ENCODE measurements at places on chromosomes 13 and 19.

- no peak for DNase-seq
These were observed 666.4 kb downstream of the OLFM4 start for GRCh38 chr13:53694814-53695532.

GRCh38 chr19:17915940-17916593, 16.7 kb upstream of the CCDC124 start:
- DNase-seq = no peak

GRCh38 chr19:7916955-7917266, 2.3 kb downstream of the TGFBR3L start:
- DNase-seq = no peak

GRCh38 chr19:32661318-32661717, 13.7 kb downstream of the ANKRD27 start:
- no peak for DNase-seq

DNA sequence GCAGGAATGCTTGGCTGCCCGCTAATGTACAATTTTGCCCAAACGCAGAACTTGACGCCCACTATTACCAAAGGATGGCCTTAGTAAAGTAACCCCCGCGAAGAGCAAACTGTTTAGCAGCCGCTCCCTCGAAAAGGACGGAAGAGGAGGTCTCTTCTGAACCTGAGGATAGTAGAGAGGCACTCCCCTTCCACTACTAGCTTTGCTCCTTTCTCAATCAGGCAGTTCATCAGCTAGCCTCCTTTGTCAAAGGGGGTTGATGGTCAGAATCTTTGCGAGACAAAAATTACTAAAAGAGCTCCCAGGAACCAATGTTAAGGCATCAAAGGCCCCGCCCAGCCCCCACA, 534 bp downstream of the CAB39L start:
- peak; percentile 41 for DNase-seq

GRCh38 chr13:114070098-114070799, 62.2 kb downstream of the RASA3 start:
- no peak for DNase-seq

DNA sequence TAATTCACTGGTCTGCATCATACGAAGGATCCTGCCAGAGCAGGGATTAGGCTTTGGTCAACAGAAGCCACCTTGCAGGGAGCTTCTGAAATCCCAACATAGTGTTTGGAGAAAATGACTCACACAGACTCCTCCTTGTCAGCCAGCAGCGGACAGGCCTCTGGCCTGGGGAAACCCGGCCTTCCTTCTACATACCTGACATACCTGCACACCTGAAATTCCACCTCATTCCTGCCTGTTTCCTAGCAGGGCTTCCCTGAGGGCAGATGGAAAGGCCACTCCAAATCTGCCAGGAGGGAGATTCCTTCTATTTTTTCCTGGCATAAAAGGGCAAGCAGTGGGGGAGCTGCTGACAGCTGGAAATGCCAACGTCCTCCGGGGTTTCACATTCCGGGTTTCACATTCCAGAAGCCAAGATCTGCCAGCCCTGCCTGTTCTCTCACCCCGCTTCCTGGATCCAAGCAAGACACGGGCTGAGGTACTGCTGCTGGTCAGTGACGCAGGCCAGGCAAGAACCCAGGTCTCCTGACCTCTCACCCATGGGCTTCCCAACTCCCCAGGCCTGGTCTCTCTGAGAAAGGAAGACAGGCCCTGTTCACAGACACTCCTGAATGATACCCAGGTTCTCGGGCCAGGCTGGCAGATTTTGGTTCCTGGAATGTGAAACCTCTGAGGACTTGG, 18.2 kb upstream of the IGFL1 start:
- DNase-seq = no peak

DNA sequence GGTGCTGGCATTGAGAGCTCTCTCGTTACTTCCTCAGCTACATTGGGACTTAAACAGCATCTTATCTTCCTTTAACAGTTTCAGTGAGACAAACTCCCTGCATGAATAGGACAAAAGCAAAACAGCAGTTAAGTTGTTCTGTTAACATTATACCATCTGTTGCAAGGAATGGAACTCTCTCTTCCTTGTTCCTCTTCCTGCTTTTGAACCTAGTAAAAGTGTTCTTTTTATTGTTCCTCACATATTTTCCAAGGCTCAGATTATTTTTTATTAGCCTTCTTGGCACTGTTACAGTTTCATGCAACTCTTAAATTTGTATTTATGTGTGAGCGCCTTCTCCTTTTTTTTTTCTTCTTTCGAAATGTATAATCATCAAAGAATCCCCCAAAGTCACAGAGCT, 202.6 kb upstream of the UFM1 start:
- DNase-seq = no peak

GRCh38 chr13:45807520-45808099, 43.9 kb downstream of the SIAH3 start:
- DNase-seq = peak; percentile 59

DNA sequence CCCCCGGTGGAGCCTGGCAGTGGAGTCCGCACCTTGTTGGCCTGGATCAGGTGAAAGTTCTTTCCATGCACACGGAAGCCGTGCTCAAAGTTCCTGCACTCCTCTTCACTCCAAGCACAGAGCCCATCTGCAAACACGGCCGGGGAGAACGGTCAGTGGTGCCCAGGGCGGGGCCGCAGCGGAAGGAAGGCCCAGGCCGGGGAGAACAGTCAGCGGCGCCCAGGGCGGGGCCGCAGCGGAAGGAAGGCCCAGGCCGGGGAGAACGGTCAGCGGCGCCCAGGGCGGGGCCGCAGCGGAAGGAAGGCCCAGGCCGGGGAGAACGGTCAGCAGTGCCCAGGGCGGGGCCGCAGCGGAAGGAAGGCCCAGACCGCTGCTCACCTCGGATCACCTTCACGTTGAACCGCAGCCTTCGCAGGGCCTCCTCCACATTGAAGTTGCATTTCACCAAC, 20.6 kb upstream of the PLPP2 start:
- no peak for DNase-seq

DNA sequence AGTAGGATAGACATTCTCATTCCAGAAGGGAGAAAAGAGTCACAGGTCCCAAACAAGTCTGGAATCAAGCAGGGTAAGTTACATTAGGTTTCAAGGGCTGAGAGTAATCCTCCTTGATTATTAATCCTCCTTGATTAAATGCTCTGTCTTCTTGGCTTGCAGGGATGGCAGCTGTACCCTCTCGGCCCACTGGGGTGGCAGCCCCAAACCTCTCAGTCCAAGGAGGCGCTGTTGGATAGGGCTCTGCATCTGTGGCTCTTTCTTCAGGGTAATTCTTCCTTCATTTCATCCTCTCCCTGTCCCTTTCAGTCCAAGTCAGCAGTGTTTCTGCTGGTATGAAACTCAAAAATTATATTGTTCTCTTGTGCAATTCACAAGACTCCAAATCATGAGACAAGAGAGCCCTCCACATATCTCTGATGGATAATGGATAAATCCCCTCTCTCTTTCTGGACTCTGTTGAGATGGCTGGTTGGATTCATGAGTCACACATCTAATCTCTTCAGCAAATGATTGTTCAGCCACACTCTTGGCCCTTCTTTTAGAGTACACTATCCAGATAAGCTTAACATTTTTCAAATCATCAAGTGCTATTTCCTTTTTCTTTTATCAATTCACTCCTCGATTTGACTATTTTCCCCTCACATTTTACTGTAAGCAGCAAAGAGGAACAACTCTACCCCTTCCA, 323.7 kb upstream of the HTR2A start:
- no peak for DNase-seq

DNA sequence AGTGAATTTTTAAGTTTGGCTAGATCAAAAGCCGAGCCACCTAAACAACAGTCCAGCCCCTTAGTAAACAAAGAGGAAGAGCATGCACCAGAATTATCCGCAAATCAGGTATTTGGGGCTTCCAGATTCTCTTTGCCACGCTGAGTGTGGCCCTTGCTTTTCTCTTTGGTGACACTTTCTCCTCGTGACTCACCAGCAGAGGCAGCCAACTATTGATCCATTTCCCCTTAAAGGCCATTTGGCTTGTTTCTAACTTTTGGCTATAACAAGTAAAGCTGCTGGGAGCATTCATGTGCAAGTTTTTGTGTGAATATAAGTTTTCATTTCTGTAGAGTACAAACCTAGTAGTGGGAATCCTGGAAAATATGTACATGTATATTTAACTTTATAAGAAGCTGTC, 17.6 kb upstream of the WDR88 start:
- DNase-seq = no peak

- no peak for DNase-seq
These were observed 7.4 kb upstream of the TBXA2R start for GRCh38 chr19:3613818-3614661.

- DNase-seq = peak; percentile 4
These were observed 957 bp downstream of the NUMBL start for GRCh38 chr19:40689339-40690049.

DNA sequence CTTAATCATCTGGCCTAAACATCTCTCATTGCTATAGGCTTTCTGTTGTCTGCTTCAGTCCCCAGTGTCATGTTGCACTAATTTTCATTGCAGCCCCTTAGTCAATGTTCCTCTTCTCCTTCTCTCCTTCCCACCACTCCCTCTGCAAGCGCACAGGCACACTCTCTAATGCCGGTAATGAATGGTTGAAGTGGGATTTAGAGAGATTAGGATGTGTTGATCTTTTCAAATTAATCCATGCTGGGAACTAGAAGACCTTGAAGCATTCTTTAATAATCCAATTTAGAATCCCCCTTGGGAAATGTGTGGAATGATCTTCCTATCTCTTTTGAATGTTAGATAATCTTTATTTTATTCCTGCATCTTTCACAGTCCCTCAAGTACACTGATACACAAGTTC, 33.2 kb upstream of the NDFIP2 start:
- no peak for DNase-seq

GRCh38 chr13:77207943-77208342, 119.0 kb downstream of the MYCBP2 start:
- DNase-seq = no peak

- no peak for DNase-seq
These were observed 35.1 kb downstream of the IL17D start for GRCh38 chr13:20738616-20739015.

DNA sequence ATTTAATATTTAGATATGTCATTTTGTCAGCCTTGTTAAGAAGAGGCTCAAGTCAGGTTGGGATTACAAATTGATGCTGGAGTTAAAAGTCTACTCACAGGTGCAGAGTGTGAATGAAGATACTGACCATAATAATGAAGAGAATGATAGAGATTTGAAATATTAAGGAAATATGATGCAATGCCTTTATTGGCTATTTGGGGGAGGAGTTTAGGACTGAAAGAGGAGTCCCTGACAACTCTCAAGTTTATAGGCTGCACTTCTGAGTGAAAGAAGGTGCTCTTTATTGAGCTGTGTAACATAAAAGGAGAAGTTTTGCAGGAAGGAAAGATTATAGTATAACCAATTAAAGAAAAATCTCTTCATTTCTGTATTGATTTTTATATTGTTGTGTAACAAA, 827.7 kb upstream of the PCDH9 start:
- DNase-seq = no peak

DNA sequence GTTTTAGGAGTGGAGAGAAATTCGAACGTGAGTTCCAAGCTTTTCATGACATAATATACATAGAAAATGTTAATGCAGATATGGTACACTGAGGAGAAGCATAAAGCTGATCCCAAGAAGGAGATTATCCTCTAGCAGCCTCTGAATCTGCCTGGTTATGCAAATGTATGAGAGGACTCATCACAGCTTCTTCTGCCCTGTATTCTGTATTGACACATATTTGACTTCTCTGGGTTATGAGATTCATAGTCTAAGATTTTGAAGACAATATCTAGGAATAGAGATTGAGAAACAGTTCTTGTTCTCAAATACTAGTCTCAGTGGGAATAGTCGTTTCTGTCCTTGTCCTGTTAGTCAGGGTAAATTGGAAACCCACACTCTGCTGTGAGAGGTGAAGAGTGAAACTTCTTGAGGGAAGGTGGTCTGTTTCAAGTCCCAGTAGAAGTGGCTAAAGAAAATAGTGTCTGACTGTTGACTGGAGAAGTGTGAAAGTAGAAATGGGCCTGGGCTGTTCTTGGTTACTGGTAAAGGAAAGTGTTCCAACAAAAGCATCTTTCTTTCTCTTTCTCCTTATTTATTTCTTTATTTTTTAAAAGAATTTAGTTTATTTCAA, 1356.6 kb downstream of the SLITRK5 start:
- DNase-seq = no peak

DNA sequence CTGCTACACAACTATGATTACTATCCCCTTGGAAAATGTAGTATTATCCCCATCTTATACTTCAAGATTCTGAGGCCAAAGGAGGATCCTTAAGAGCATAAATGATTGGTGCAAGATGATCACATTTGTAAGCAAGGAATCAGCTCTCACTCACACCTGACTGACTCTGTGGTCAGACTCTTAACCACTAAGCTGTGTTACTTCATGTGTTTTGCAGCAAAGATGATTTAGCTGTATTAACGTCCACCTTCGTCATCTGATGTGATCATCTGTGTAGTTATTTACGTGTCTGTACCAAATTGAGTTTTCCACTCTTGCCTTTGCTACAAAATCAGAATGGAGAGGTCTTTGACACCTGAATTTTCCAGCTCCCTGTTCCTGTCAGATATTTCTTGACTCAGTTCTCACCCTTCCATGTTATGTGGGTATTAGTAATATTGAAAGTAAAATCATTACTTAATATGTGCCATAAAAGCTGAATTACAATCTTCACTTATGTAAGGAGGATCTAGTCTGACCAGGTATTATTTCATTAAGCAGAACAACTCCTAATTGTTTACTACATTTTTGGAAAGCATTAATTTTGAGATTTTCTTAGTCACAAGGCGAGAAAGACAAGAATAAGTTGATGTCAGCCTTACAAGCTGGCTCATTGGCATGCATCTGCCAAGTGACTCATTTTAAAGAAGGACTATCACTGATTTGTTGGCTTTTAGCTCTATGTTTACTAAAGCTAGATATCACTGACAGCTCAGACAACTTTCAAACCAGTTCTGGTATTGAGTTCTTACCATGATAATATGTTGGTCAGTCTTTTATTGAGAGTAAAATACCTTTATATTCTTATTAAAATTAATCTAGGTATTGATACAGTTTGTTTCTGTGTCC, 1279.8 kb upstream of the PCDH9 start:
- no peak for DNase-seq

- no peak for DNase-seq
These were observed 148.4 kb downstream of the KATNAL1 start for GRCh38 chr13:30158774-30159445.

- DNase-seq = peak; percentile 9
These were observed 1.9 kb downstream of the ZC3H4 start for GRCh38 chr19:47111682-47112165.

Data from NCI-H1092 treated with DMSO at 0.1 percent for 48 hours (cell line).